Smooth muscle cell of the pulmonary artery (primary cell): ENCODE measurements at places on chromosomes 11 and 22. TPM values are rescaled to one million over a fixed set of nuclear protein-coding genes. Genes with fewer than 3 reads are reported as not detected.

Gene KCNE3
- total RNA-seq: 2.6 and 3.5 TPM in 2 replicates

Gene SERHL2
- total RNA-seq: 2.5 and 3.1 TPM in 2 replicates

Gene RPUSD4
- 22.5 and 31.6 TPM in 2 replicates for total RNA-seq

Gene TCIRG1
- total RNA-seq: 75.5 and 88.4 TPM in 2 replicates

Gene OR2AG1
- not detected in 2 replicates for total RNA-seq

Gene PLA2G3
- total RNA-seq: not detected in 2 replicates

Gene HORMAD2
- total RNA-seq: not detected in 2 replicates

Gene CCDC81
- 2.8 and 4.2 TPM in 2 replicates for total RNA-seq

Gene GAS2
- 0.43 and 1.2 TPM in 2 replicates for total RNA-seq

Gene KRTAP5-9
- not detected in 2 replicates for total RNA-seq

Gene CHEK1
- 13.1 and 20.6 TPM in 2 replicates for total RNA-seq

Gene CCDC87
- 0.56 and 0.59 TPM in 2 replicates for total RNA-seq

Gene LIN7C
- 36.8 and 50.1 TPM in 2 replicates for total RNA-seq
